ENCODE measurements at places on chromosomes 2 and 18.

DNA sequence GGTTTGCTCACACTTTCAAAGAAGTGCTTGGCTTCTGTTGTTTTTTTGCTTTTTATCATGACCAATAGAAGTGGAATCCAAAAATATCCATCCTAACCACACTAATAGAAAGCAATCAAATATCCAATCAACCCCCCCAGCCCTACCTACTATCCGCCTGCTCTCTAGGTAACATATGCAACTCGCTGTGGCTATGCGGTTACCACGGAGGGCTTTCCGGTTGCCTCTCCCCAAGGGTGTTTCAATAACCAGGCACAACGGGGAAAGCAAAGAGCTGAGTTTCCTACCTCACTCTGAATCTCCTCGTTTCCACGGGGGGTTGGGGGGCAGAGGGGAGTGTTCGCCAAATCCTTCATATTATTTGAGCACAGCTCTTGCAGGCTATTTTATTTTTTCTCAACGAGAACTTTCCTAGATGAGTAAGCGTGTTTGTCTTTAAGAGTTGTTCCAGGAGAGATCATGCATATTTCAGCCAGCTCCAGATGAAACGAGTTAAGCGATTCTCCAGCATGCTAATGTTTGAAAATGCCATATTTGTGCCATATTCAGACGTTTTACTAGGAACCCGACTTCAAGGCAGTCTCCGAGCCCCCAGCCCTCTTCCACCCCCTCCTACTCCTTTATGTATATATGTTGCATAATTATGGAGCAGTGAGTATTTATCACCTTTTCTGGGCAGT is 30.3 kb downstream of the PAX3 start:
- no peak for DNase-seq

DNA sequence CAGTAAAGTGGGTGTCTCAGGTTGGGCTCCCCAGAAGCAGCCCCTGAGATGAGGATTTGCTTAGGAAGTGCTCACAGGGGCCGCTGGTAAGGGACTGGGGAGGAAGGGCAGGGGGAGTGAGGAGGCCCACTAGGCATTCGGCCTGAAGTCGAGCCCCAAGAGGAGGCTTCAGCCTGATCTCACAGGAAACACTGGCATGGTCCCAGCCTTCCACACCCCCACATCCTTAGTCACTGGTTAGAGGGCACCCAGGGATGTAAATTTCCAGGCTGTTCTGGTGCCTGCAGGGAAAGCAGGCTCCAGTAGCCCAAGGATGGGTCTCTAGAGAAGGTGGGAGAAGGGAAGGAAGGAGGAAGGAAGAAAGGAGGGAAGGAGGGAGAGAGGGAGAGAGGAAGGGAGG is 22.4 kb upstream of the KCNK3 start:
- no peak for DNase-seq

DNA sequence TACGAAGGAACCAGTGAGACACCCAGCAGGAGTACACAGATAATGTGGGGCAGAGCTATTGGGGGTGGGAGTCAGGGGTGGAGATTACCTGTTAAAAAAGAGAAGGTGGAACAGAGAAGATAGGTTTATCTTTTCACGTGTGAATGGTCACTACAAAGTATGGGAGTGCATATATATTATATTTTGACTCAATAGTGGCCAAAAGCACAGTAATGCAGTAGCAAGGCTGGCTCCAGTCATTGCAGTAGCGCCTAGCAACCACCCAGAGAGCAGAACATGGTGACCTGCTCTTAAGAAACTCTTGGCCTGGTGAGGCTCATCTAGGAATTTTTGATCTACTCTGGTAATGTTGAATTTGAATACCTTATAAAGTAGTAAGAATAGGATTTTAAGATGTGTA is 1.0 kb downstream of the IMPACT start:
- DNase-seq = no peak

- DNase-seq = no peak
These were observed 26.5 kb downstream of the NCKAP5 start for GRCh38 chr2:133541797-133542196.

- DNase-seq = no peak
These were observed 1.2 kb downstream of the PER2 start for GRCh38 chr2:238286987-238287736.

DNA sequence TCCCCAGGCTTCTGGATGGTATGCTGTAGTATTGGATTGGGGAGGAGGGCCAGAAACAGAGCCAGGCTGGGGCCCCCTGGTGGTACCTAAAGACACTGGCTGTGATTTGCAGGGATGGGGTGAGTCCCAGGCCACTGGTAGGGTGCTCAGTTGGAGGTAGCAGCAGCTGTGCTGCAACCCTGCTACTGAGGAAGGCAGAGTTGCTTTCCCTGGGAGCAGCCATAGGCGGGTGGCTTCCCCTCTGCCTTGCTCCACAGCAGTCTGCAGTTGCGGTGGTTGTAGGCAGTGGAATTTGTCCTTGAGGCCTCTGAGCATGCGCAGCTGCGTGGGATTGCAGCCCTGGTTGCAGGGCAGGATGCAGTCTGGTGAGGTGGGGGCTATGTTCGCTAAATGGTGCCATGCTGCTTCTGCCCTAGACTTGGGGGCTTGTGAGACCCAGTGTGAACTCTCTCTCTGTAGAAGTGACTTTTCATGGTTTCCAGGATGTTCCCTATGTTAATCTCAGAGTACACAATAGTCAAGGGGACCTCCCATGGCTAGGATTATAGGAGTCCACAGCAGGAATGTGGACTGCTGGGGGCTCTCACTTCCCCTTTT is 443.5 kb downstream of the XIRP2 start:
- no peak for DNase-seq

GRCh38 chr2:118223992-118224894 is 136.0 kb downstream of the INSIG2 start:
- no peak for DNase-seq

GRCh38 chr2:223113161-223113560 is 61.2 kb downstream of the KCNE4 start:
- DNase-seq = no peak

- DNase-seq = no peak
These were observed 66.3 kb upstream of the RPE start for GRCh38 chr2:209936106-209936666.

- no peak for DNase-seq
These were observed 9.9 kb downstream of the KLHL23 start for GRCh38 chr2:169743549-169743948.

- DNase-seq = no peak
These were observed 157.1 kb upstream of the SCN7A start for GRCh38 chr2:166651080-166651675.

GRCh38 chr2:97931118-97931857 is 64.5 kb downstream of the TMEM131 start:
- DNase-seq = no peak

- DNase-seq = peak; percentile 5
These were observed 78.0 kb downstream of the MYO3B start for GRCh38 chr2:170255971-170256370.

DNA sequence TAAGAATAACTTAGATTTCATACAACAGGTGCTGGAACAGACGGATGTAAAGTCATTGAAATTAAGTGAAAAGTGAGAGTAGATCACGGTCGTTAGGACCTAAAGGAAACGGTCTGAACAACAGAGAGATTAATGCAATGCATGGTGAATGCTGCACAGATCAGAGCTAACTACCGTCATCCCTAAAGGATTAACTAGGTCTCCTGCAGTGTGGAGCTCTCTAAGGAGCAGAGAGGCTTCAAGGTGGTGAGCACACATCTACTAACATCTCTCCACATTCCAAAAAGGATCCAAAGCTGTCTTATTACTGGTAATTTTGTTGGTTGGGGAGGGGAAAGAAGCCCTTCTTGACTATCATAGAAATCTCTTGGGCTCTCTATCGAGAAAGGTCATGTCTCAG is 75.3 kb downstream of the CABYR start:
- no peak for DNase-seq

- no peak for DNase-seq
These were observed 825.8 kb downstream of the DCC start for GRCh38 chr18:53165770-53166169.

GRCh38 chr18:73136134-73136533 is 268.3 kb upstream of the NETO1 start:
- DNase-seq = no peak

- DNase-seq = peak; percentile 6
These were observed 21.7 kb upstream of the LRRTM1 start for GRCh38 chr2:80326214-80326613.

GRCh38 chr18:50297621-50298442 is 10.3 kb upstream of the CXXC1 start:
- DNase-seq = peak; percentile 29

DNA sequence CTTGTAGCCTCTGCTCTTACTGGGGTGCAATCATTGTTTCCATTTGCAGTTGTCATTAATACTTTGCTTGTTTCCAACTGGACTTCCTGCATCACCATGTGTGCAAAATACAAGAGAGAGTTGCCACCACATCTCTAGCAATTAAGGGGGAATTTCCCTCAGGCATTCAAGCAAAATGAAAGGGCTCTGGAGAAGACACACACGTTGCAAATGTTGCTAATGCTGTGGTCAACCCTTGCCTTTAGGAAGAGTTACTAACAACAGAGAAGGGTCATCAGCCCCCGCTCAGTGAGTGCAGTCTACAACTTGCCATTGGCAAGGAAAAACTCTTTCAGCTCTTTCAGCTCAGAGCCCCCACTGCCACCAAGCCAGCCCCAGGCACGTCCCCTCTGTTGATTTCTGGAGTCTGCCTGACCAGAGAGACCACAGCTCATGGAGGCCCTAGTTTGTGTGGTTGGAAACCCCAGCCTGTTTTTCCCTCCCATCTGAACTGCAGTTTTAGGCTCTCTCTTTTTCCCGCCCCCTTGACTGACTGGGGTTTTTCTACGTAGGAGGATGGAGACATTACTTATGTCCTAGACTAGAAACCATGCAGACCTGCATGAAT is 25.9 kb upstream of the GPR45 start:
- DNase-seq = no peak

DNA sequence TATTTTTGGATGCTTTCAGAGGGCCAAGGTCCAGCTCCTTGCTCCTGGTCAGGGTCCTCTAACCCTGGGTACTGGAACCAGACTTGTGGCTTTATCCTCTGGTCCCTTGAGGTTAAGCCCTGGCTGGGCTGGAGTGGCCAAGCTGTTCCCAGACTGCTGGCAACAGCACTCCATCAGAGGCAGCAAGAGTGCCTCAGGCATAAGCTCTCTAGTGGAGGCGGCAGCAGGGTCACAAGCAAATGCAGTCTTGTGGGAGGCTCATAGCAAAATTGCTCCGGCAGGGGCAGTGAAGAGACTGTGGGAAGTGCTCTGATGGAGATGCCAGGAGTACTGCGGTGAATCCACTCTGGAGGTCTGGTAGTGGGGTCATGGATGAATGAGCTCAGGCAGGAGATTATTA is 128.9 kb upstream of the OTOS start:
- DNase-seq = no peak
